ENCODE measurements at places on chromosomes 6 and 20.

GRCh38 chr6:3232017-3232945, 4.8 kb upstream of the TUBB2B start:
- no peak for DNase-seq

- no peak for DNase-seq
Observed at GRCh38 chr6:44094403-44095242, 32.6 kb downstream of the MRPL14 start.

- no peak for DNase-seq
Observed at GRCh38 chr20:51462566-51463276, 79.8 kb downstream of the NFATC2 start.

DNA sequence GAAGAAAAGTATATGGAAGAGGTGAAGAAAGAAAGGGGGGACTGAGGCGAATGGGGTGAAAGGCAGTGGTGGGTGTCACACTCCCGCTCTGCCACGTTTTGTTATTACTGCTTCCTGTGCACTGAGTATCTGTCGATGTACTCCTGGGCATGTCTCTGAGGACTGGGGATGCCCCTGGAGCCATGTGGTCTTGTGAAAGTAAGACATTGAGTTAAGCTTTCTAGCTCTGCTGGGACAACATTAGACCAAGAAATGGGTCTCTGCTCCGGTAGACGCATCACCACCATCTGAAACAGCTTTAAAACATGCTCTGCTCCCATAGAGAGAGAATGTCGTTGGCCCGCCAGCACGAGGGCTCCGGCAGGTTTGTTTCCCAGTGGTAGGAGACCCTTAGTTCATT, 40.0 kb downstream of the IRF4 start:
- DNase-seq: no peak

GRCh38 chr6:23534351-23534750, 591.7 kb upstream of the NRSN1 start:
- DNase-seq: no peak
